ENCODE measurements at places on chromosomes 16 and 17. TPM values are rescaled to one million over a fixed set of nuclear protein-coding genes. Genes with fewer than 3 reads are reported as not detected.

DNA sequence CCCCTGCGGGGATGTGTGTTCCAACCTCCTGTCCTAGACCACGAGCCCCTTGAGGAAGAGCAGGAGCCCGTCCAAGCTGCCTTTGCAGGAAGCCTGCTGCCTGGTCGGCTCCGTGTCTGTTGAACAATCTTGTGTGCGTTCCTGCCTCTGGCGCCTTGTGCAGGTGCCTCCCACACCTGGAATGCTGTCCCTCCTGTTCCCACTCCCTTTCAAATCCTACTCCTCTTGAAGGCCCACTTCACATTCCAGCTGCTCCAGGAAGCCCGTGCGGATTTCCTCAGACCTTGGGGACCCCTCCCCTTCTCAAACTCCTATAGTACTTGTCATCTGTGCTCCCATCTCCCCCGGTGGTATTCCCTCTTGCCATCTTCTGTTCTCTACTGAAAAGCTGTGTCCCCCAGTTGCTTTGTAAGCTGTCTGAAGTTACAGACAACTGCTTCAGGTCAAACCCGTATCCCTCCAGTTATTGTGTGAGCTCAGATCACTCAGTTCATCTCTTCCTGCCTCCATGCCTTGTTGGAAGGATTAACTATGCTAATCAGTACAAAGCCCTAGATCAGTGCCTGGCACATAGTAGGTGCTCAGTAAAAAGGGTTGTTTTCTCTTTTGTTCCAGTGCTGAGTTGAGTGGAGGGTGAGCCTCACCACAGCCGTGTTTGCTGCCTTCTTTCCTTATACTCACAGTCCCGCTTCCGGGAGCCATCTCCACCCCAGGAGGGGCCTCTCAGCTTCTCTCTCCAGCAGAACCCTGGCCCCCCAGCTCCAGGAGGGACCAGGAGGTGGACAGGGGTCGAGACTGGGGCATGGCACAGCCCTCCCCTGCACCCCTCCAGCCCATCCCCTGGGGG is 241.8 kb upstream of the CIBAR2 start:
- no peak for DNase-seq

Gene IRX6
- 1.9 TPM for total RNA-seq

DNA sequence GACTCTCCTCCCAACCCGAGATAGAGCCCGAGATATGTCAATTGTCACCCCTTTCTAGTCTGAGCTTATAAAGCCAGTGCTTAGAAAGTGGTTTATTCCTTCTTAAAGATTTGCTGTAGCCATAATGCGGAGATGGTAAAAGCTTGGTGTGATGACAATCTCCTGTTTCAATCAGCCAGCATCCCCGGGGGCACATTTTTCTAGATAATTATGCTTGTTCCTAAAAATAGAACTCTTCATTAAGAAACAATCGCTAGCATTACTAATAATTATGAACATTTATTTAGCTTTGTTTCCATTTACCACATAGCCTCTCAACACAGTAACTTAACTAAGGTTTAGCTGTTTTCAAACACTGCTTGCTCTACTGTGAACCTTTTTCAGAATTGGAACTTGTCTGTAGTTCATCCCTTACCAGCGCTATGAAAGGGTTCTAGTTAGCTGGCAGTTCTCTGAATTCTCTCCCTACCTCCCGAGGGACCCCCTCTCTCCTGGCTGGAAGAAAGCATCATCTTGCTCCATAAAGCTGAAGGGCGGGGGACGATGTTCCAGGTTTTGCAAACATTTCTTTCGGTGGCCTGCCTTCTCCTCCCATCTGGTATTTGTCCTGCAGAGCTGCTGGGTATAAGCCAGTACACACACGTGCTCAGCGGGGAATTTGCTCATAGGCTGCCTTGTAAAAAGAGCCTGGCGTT is 922 bp upstream of the MRPL58 start:
- no peak for DNase-seq

DNA sequence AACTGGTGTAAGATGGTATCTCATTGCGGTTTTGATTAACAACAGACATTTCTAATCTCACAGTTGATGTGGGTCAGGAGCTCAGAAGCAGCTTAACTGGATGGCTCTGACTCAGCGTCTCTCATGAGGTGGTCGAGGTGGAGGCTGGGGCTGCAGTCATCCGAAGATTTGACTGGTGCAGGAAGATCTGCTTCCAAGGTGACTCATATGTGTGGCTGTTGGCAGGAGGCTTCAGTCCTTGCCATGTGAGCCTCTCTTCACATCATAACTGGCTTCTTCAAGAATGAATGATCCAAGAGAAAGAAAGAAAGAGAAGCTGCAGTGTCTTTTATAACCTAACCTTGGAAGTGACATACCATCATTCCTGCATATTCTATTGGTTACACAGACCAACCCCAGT is 376.1 kb downstream of the SEC14L1 start:
- DNase-seq = peak; percentile 22

Gene CDH13
- total RNA-seq = 2.3 TPM

DNA sequence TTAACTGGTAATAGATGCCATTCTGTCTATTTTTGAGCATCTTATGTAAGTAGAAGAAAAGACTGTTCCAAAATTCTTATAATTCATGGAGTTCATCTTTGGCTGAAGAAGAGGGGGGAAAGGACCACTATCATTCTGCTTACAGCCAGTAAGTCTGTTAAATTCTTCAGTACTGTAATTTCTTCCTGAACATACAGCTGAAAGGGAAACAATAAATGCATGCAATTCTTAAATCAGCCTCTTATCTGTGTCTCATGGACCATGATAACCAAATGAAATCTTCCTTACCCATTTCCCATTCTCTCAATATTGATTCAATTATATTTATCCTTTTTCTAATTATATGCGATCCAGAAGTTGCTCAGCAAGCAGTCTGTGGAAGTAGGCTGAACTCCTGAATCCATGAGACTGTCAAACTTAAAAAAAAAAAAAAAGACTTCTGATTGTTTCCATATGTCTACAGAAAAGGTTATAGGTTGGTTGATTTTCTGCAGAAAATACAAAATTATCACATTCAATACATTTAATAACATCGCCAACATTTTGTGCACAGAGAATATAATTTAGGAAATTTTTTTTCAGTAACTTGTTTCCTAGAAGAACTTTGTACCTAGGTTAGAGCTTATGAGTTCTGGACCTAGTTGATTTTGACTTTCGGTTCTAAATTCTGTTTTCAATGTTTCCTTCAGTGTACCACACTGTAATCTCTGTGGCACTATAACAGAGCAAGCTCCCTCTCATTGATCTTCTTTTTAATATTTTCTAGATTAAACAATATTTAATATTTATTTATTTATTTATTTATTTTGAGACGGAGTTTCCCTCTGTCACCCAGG is 1.2 kb upstream of the ABCA9 start:
- DNase-seq = no peak

GRCh38 chr17:29444589-29444988 is 54.4 kb downstream of the TAOK1 start:
- no peak for DNase-seq

Gene KIF18B
- total RNA-seq = 5.8 TPM

Gene OTOA
- 2.4 TPM for total RNA-seq

Gene RND2
- 0.09 TPM for total RNA-seq

GRCh38 chr17:76268015-76268749 is 3.0 kb downstream of the UBALD2 start:
- peak; percentile 95 for DNase-seq

Gene KIF2B
- total RNA-seq = not detected

- DNase-seq = peak; percentile 17
These were observed 6.6 kb downstream of the CHMP6 start for GRCh38 chr17:80998118-80998747.

Gene PRKCB
- 284 TPM for total RNA-seq

Gene KCNJ12
- total RNA-seq = 4.1 TPM

DNA sequence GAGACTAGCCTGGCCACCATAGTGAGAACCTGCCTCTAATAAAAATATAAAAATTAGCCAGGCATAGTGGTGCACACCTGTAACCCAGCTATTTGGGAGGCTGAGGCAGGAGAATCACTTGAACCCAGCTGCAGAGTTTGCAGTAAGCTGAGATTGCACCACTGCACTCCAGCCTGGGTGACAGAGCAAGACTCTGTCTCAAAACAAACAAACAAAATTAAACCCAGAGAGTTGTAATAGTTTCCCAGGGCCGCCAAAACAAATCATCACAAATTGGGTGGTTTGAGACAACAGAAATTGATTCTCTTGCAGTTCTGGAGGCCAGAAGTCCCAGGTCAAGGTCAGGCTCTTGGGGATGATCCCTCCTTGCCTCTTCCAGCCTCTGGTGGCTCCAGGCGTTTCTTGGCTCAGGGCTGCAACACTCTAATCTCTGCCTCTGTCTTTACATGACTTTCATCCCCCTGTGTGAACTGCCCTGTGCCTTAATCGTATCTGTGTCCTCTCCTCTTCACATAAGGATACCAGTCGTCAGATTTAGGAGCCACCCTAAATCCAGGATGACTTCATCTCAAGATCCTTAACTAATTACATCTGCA is 100.3 kb upstream of the NOL11 start:
- peak; percentile 6 for DNase-seq

Gene SLC22A31
- total RNA-seq = 3.1 TPM

Gene RCVRN
- 0.32 TPM for total RNA-seq

DNA sequence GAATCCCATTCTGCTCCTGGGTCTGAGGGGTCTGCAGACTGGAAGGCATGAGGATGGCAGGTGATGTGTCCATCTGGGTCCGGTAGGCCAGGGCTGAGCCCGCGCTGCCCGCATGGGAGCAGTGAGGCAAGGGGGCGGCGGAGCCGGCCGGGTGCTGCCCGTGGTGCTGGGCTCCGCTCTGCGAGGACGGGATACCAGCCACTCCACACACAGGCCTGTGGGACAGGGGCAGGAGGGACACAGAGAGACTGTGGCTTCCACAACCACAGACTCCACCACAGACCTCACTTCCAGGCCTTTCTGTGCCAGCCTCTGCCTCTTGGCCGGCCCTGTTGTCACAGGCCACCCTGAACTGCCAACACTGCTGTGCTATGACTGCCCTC is 25.4 kb downstream of the MAP1LC3B start:
- no peak for DNase-seq

DNA sequence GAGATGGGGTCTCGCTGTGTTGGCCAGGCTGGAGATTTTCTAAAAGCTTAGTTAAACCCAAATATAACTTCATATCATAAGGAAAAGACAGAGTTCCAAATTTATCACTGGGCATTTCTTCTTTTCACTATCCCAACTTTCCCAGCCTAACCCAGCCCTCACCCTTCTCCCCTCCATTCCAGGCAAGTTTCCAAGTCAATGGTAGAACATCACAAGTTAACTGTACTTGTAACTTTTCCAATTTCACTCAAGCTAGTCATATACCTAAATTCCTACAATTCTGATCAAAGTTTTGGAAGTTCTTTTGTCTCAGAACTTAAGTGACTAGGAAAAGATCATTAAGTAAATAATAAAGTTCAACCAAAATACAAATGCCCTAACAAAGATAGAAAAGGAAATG is 61.2 kb downstream of the USP32 start:
- no peak for DNase-seq

Gene CYGB
- 18.0 TPM for total RNA-seq

- DNase-seq = no peak
These were observed 25.7 kb downstream of the ARHGAP23 start for GRCh38 chr17:38453951-38454421.

- DNase-seq = no peak
These were observed 620 bp downstream of the SAMD14 start for GRCh38 chr17:50129353-50129727.

Gene HIGD1B
- not detected for total RNA-seq

DNA sequence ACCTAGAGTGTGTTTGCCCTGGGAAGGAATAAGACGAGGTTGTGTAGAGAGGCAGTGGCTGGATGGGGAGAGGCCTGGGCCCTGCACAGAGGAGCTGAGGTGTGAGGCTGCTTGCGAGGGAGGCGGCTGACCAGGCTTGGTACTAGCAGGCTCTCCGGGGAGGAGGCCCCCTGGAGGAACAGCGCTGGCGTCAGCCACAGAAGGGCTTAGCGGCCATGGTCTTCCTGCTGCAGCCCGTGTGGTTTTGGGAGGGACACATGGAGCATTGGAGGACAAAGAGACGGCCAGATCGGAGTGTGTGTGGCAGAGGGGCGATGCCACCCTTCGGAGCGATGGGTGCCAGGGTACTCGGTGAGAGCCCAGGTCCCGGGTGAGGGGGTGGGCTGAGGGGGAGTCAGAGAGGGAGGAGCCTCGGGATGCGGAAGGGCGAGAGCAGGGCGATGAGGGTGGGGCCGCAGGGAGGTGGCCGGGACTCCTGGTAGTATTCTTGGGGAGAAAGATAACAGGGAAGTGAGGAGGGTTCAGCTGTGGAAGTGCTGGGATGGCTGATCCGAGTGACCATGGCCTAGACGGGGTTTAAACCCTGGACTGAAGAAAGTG is 8.3 kb downstream of the BANP start:
- DNase-seq = no peak

Gene CACNG1
- not detected for total RNA-seq

GRCh38 chr17:21002309-21003006 is 40.4 kb downstream of the USP22 start:
- peak; percentile 58 for DNase-seq

DNA sequence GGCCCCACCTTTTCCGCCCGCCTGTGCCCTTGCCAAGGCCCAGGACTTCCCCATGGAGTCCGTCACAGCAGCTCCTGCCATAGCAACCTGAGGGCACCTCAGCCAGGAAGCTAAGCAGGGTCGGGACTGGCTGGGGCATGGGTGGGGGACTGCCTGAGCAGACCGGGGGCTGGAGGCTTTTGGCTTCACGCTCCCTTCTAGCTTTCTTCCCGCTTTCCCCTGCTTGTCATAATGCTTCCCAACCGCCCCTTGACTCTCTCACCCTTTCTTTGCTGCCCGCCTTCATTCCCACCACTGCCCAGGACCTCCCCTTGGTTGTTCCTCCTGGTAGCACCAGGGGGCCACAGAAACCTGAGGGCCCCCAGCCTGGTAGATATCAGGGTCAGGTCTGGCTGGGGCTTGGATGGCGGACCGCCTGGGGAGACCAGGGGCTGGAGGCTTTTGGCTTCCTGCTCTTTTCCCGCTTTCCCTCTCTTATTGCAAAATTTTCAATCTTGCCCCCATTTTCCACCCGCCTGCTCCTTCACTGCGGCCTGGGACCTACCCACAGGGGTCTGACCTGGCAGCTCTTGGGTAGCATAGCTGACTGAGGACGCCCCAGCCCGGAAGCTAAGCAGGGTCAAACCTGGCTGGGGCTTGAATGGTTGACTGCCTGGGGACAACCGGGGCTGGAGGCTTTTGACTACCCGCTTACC is 2287.7 kb downstream of the TP53TG3F start:
- no peak for DNase-seq
